Activated CD4-positive, alpha-beta T cell treated with anti-CD3 and anti-CD28 coated beads, Interleukin-2, amount 10 ng/mL, durations not matched to agents 7 days and 5 days (primary cell): ENCODE measurements at places on chromosomes 3 and 15.
A peak's percentile ranks its signal among the peaks of the same experiment; 100 is the strongest.

DNA sequence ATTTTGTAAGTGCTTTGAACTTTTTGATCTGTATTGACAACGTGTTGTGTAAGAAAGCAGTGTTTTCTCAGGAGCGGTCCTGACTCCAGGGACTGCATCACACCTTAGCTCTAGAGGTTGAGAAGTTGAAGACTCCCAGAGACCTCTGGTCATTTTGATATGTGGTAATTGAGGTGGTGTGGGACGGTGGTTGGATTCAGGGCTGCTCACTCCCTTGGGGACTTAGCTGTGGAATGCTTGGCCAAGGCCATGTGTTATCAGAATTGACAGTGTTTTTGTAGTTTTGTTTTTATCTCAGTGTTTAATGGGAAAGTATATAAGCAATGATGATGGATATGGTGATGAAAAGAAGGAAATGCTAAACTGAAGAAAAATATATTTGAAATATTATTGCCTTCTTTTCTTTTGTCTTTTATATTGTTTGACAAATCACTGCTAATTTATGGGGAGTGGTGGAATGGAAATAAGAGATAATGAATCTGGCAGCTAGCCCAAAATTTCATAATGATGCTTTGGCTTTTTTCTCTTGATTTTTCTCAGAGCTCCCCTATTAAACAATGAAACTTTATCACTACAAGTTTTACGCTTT is 16.0 kb downstream of the CMSS1 start:
- no peak overlapping the region for H3K27ac ChIP-seq
- no peaks in the 10 kb centered on the region for H3K27me3 ChIP-seq
- H3K4me3 ChIP-seq: no peak overlapping the region
- peaks cover 2% of the 10 kb centered on the region for H3K4me1 ChIP-seq
- H3K36me3 ChIP-seq: no peaks in the 10 kb centered on the region

GRCh38 chr15:63422891-63423590 is 41.4 kb upstream of the CA12 start:
- no peak overlapping the region for H3K4me3 ChIP-seq
- no peaks in the 10 kb centered on the region for H3K4me1 ChIP-seq
- no peaks in the 10 kb centered on the region for H3K36me3 ChIP-seq
- H3K27me3 ChIP-seq: no peaks in the 10 kb centered on the region

DNA sequence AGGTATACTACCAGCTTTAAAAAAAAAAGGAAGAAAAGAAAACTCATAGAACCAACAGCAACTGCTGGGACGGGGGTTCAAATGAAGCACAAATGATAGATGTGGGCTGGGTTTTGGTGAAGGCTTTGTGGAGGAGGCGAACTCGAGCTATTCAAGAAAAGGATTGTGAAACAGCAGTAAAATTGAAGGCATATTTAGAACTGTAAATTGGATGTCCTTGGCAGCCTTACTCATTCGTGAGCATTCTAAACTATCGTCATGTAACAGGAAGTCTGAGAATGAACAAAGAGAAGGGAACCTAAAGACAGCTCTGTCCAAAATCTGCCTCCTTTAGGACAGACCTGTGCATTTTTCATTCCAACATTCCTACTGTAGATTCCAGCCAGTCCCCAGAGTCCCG is 97.8 kb downstream of the LARS2 start:
- peaks cover 43% of the 10 kb centered on the region for H3K36me3 ChIP-seq
- no peak overlapping the region for H3K27ac ChIP-seq
- H3K4me1 ChIP-seq: no peaks in the 10 kb centered on the region
- no peak overlapping the region for H3K4me3 ChIP-seq
- DNase-seq: no peak
- no peaks in the 10 kb centered on the region for H3K27me3 ChIP-seq

GRCh38 chr3:46293991-46294833 is 52.0 kb downstream of the CCR3 start:
- peaks cover 19% of the 10 kb centered on the region for H3K36me3 ChIP-seq
- H3K4me1 ChIP-seq: peaks cover 73% of the 10 kb centered on the region
- peaks cover 15% of the 10 kb centered on the region for H3K27me3 ChIP-seq
- no peak for DNase-seq
- no peak overlapping the region for H3K4me3 ChIP-seq
- peak overlapping the region; percentile 65 for H3K27ac ChIP-seq

DNA sequence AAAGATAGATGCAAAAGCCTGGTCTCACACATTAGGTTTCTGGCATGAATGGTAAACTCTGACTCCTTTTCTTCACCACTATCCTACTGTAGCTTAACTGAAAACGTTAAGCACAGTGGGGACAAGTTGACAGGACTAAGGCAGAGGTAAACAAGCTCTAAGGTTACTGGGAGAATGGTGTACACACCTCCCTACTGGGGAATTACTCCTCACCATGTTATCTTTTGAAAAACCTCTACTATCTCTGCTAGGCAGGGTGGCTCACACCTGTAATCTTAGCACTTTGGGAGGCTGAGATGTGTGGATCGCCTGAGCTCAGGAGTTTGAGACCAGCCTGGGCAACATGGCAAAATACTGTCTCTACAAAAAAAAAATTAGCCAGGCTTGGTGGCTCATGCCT is 29.1 kb downstream of the IP6K1 start:
- H3K36me3 ChIP-seq: peaks cover 3% of the 10 kb centered on the region
- H3K4me1 ChIP-seq: peaks cover 2% of the 10 kb centered on the region
- no peak overlapping the region for H3K27ac ChIP-seq
- no peak for DNase-seq
- no peaks in the 10 kb centered on the region for H3K27me3 ChIP-seq
- no peak overlapping the region for H3K4me3 ChIP-seq

- H3K36me3 ChIP-seq: peaks cover 43% of the 10 kb centered on the region
- no peaks in the 10 kb centered on the region for H3K4me1 ChIP-seq
- no peak for DNase-seq
Measured at GRCh38 chr15:56667517-56667916, 65.8 kb downstream of the ZNF280D start.

DNA sequence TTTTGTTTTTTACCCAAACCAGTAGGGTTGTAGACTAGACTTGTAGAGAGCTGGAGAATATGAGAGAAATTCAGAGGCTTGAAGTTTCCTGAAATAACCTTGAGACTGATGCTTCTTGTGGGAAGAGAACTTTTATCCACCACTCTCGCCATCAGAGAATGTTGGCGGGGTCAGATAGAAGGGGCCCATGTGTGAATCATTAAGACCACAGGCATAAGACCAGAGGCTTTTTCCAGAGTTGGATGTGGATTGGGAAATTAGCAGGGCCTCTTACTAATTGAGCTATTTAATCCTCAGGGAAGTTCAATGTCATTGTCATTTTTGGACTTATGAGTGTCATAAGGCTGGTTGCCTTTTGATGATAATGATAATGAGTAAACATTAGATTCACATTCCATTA is 246.9 kb upstream of the THRB start:
- DNase-seq: no peak
- no peaks in the 10 kb centered on the region for H3K4me1 ChIP-seq
- no peak overlapping the region for H3K4me3 ChIP-seq
- no peaks in the 10 kb centered on the region for H3K27me3 ChIP-seq
- no peaks in the 10 kb centered on the region for H3K36me3 ChIP-seq

DNA sequence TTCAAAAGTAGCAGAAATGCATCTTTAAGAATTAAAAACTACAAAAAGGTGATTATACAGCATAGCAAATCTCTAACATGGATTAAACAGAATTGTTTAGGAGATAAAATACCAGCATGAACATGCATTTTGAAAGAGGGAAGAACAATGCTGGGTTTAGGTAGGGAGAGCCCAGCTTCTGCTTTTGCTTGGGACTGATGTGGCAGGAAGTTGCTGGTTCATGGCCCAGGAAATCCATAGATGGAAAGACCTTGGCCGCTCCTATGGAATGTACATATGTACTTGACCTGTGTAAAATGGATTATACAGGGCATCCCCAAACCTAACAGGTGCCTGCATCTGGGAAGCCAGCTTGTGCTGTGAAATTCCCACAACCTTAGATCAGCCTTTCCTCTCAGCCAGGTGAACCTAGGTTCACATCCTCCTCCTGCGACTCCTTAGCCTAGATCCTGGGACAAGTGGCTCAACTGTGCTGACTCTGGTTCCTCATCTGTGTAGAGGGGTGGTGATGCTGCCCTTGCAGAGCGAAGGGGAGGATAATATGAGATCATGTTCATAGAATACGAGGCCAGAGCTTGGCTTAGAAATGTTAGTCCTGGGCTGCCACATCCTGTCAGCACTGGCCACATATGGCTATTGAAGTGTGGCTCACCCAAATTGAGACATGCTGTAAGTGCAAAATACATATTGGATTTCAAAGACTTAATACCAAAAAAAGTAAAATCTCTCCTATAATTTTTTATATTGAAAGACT is 47.0 kb upstream of the PLXNA1 start:
- H3K4me1 ChIP-seq: peaks cover 5% of the 10 kb centered on the region
- no peak overlapping the region for H3K4me3 ChIP-seq
- H3K27me3 ChIP-seq: no peaks in the 10 kb centered on the region
- no peak for DNase-seq
- H3K27ac ChIP-seq: no peak overlapping the region

- H3K4me3 ChIP-seq: no peak overlapping the region
- peaks cover 4% of the 10 kb centered on the region for H3K27me3 ChIP-seq
- H3K27ac ChIP-seq: no peak overlapping the region
- H3K4me1 ChIP-seq: no peaks in the 10 kb centered on the region
Measured at GRCh38 chr3:190234621-190235020, 87.6 kb downstream of the CLDN1 start.

GRCh38 chr15:84962955-84963354 is 18.7 kb upstream of the PDE8A start:
- peaks cover 4% of the 10 kb centered on the region for H3K4me1 ChIP-seq
- DNase-seq: no peak
- H3K36me3 ChIP-seq: peaks cover 2% of the 10 kb centered on the region
- H3K27ac ChIP-seq: no peak overlapping the region

- no peaks in the 10 kb centered on the region for H3K27me3 ChIP-seq
- H3K4me1 ChIP-seq: peaks cover 30% of the 10 kb centered on the region
- H3K27ac ChIP-seq: no peak overlapping the region
- H3K4me3 ChIP-seq: no peak overlapping the region
- no peak for DNase-seq
Measured at GRCh38 chr3:4411236-4411635, 55.8 kb downstream of the SUMF1 start.

GRCh38 chr3:20185331-20185678 is 701 bp downstream of the SGO1 start:
- peaks cover 20% of the 10 kb centered on the region for H3K36me3 ChIP-seq
- no peak overlapping the region for H3K4me3 ChIP-seq
- no peaks in the 10 kb centered on the region for H3K27me3 ChIP-seq
- peak; percentile 46 for DNase-seq
